SJSA1 (cell line): ENCODE measurements at places on chromosomes 4 and X. TPM values are rescaled to one million over a fixed set of nuclear protein-coding genes. Genes with fewer than 3 reads are reported as not detected.

DNA sequence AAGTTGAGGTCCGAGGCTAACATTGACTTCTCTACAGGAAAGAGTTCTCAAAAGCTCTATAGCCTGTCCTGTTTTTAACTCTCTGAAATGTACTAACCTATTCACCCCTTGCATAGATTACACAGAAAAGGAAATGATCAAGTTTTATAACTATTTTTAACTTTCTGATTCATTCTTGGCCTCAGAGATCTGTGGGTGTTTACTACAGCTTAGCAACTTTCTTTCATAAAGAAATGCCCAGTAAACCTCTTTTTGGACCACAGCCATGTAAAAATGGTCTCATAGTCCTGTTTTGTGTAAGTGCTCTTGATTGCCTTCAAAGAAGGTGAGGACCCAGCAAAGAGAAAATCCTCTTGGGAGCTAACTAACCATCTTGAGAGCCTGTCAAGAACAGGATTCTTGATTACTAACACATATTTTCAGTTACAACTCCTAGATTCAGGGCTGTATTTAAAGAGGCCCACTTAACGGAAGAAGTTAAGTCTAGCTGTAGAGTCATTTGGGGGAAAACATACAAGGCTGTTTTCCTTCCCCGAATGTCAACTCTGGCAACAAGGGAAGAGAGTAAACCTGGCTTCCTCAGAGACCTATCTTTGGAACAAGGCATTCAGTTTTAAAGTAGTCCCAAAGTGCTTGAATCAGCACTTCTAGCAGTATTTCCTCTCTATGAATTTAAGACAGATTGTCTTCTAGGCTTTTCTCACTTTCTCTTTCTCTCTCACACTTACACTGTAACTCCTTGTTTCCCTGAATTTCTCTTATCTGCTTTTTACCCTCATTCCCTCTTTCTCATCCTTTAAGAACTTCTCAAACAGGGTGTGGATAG is 78.2 kb downstream of the IL21 start:
- DNase-seq: no peak
- H3K4me3 ChIP-seq: no peak overlapping the region
- H3K4me1 ChIP-seq: no peaks in the 10 kb centered on the region
- H3K27me3 ChIP-seq: no peaks in the 10 kb centered on the region

The BEX5 gene
- total RNA-seq: not detected in 2 replicates

DNA sequence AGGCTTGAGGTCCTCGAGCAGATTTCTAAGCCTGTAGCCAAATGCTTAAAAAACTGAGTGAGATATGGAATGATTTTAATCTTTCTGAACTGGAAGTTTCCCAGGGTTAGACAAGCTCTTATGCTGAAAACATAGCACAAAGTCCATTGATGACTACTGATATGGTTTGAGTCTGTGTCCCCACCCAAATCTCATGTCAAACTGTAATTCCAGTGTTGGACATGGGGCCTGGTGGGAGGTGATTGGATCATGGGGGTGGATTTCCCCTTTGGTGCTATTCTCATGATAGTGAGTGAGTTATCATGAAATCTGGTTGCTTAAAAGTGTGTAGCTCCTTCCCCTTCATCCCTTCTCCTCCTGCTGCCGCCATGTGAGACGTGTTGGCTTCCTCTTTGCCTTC is 454.9 kb downstream of the SPRY1 start:
- H3K27me3 ChIP-seq: no peaks in the 10 kb centered on the region
- no peaks in the 10 kb centered on the region for H3K36me3 ChIP-seq

GRCh38 chr4:7630568-7631287 is 196.0 kb upstream of the PSAPL1 start:
- H3K27me3 ChIP-seq: peaks cover 17% of the 10 kb centered on the region
- H3K36me3 ChIP-seq: no peaks in the 10 kb centered on the region
- H3K4me3 ChIP-seq: no peak overlapping the region
- H3K4me1 ChIP-seq: peaks cover 4% of the 10 kb centered on the region; the same call in 1 of the 2 replicates

GRCh38 chr4:48173056-48173991 is 39.3 kb upstream of the TXK start:
- peak overlapping the region; percentile 80 for H3K27ac ChIP-seq
- H3K4me3 ChIP-seq: no peak overlapping the region
- H3K4me1 ChIP-seq: peaks cover 14% of the 10 kb centered on the region
- no peaks in the 10 kb centered on the region for H3K36me3 ChIP-seq
- DNase-seq: peak; percentile 83
- H3K27me3 ChIP-seq: no peaks in the 10 kb centered on the region

GRCh38 chr4:151948351-151949016 is 187.7 kb upstream of the GATB start:
- no peaks in the 10 kb centered on the region for H3K36me3 ChIP-seq
- H3K27me3 ChIP-seq: no peaks in the 10 kb centered on the region

GRCh38 chr4:69860521-69861298 is 765 bp upstream of the SULT1E1 start:
- no peak for DNase-seq
- H3K27ac ChIP-seq: no peak overlapping the region
- H3K4me3 ChIP-seq: no peak overlapping the region
- no peaks in the 10 kb centered on the region for H3K36me3 ChIP-seq

The SPARCL1 gene
- total RNA-seq: not detected in 2 replicates
